ENCODE measurements at places on chromosomes 6 and 20.

DNA sequence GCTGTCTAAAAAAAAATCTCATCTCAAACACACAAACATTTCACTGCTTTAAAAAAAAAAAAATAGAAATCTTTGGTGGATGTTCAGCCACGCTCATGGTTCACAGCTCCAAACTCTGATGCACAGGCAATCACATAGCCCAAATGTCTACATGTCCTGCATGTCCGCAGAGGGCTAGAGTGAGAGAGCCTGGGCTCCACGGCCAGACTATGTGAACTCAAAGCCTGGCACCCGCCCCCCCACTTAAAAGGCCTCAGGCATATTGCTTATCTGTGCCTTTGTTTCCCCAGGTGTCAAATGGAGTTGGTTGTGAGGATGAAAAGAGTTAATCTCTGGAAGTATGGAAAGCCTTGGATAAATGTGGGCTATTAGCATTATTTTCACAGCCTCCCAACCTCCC lies 10.5 kb upstream of the PTGIS start:
- no peak for DNase-seq

DNA sequence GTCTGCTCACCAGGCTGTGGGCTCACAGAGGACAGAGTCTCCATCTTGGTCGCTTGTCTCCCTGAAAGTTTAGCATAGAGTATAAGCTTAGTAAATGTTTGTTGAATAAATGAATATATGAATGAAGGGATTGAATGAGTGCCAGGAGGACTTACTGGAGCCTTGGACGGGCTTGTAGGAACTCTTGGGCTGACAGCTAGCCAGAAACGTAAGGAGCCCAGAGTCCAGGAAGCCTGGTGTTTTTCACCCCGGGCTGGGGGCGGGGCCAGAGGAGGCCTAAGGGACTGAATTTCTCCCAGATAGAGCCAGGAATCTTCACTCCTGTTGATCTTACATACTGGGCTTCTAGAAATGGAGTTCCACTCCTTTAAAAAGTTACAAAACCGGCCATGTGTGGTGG lies 68.5 kb upstream of the SRSF6 start:
- peak; percentile 77 for DNase-seq

GRCh38 chr6:169915769-169916550 lies 164.5 kb downstream of the ERMARD start:
- DNase-seq, result no peak

GRCh38 chr6:34350137-34350933 lies 42.1 kb downstream of the NUDT3 start:
- no peak for DNase-seq

GRCh38 chr6:13390658-13391057 lies 62.3 kb upstream of the TBC1D7 start:
- DNase-seq, result no peak

Data from trophoblast cell (in vitro differentiated cells and primary cell).